ENCODE measurements at places on chromosomes 2 and 18. TPM values are rescaled to one million over a fixed set of nuclear protein-coding genes. Genes with fewer than 3 reads are reported as not detected.

Gene CTLA4
- 14.7 TPM for total RNA-seq

Gene SKOR2
- not detected for total RNA-seq

GRCh38 chr2:219643788-219644398, 16.5 kb downstream of the SLC4A3 start:
- no peak for DNase-seq

DNA sequence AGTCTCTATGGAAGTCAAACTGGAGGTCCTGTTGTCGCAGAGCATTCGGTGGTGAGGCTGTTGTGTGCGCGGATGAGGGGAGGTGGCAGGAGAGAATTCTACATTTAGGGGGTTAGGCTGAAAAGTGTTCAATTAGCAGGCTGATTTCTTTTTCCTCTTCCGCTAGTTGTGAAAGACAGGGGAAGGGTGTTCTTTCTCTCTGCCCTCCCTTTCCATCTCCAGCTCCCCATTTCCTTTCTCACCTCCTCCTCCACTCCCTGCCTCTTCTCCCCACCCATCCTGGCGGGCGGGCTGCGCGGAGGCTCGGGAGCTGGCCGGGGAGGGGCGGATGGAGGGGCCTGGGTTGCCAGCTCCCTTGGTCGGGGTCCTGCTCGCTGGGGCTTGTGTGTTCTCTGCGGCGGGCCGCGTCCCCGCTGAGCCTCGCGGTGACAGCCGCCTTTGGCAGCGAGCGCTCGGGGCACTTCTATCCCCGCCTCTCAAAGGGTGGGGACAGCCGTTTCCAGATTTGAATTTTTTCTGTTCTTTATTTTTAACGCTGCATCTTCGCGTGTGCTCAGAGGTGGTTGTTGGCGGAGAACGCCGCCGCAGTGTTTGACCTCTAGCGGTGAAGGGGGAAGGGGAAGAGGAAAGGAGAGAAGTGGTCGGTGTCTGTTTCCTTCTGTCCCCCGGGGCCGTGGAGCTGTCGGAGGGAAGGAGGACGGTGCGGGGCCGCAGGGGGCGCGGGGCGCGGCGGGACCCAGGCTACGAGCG, 3.6 kb downstream of the SOX11 start:
- DNase-seq, result no peak

Gene GKN2
- not detected for total RNA-seq

GRCh38 chr2:210198326-210198725, 26.9 kb downstream of the ACADL start:
- DNase-seq, result no peak

DNA sequence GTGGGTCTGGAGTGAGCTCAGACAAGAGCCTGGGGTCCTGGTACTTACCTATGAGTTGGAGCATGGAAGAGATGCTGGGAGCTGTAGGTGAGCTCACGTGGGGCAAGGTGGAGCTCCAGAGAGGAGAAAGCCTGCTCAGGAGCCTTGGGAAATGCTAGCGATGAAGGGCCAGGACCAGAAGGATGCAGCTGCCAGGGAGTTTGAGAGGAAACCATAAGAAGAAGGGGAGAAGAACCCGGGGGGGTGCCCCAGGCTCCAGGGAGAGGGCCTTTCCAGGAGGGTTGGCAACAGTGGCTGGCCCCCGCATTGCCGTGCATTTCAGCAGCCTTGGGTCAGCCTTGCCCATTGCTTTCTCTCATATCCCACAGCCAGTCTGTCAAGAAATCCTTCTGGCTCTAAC, 268.7 kb downstream of the GLI2 start:
- no peak for DNase-seq

Gene SLC8A1
- 0.09 TPM for total RNA-seq

Gene CCDC150
- 1.5 TPM for total RNA-seq

Gene CYTIP
- total RNA-seq, result 273 TPM

DNA sequence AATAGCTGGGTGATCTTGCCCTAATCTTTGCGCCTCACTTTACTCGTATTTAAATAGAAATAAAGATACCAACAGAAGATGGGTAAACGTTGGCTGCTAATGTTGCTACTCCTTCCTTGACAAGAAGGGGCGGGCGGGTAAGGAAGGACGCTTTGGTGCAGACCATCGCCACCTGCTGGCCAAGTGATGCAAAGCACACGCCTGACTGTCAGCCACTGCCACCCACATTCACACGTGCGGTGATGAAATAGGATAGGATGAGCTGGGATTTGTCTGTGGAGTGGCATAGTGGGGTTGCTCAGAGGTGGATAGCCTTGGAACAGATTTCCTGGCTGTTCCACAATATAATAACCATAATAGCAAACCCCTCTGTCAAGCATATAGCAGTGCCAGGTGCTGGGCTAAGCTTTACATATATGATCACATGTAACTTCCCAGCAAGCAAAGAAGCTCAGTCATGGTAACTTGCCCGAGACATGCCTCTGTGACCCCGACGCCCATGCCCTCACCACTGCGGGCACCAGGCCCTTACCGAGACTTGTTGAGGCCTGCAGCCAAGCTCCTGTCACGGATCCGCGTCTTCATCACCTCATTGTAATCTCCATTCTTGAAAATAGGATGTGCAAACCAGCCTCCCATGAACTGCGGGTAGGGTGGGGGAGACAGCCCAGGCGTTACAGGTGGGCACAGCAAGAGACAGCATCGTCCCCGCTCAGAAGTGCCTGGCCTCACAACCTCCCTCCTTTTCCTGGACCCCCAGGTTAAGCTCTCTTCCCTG, 39.3 kb downstream of the LCT start:
- peak; percentile 75 for DNase-seq

Gene LIPG
- total RNA-seq, result 0.76 TPM

Gene RTP5
- 1.4 TPM for total RNA-seq

DNA sequence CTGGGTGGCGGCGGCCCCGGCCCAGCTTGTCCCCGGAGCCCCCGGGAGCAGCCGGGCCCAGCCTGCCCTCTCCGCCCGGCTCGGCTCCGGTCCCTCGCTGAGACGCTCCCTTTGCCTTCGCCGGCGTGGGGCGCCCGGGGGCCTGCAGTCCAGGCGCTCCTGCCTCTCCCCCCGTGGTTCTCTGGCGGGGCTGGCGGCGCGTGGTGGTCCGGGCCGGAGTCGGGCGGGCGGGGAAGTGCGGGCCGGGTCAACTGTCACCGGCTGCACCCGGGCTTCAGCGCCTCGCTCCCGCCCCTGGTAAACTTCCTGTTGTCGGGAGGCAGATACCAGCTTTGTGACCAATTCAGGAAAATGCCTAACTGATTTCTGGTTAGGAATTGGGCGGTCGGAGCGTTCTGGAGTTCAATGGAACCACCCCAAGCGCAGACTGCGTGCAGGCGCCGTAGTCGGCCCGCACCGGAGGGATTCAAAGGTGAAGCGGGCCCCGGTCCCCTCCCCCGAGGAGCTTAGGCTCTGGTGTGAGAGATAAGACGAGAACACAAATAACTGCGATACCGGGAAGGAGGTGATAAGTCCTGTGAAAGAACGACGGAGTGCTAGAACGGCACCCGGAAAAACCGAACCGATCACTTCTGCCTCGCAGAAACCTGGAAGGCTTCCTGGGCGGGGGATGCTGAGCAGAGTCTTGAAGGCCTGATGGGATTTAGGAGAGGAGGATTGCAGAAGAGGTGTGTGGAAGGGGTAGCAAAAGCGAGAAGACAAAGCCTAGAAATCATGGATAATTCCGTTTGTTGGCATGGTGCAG, 891 bp downstream of the CAB39 start:
- DNase-seq, result peak; percentile 32

DNA sequence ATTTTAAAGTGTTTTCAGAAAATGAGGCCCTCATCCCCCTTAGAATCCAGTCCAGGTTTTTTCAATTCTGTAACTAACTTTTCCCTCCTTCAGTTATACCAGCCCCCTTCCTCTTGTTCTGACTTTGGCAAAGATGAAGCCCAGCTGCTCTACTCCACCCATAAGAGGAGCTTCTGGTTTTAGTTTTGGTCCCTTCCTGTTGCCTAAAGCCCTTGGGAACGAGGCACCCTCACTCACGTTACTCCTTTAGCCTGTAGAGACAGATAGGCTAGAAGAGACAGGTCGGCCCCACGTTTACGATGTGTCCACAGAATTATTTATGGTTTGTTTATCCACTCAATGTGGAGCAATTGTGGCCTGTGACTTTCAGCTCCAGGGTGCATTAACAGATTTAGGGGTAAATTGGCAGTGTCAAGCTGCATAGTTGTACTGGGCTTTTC, 454.2 kb upstream of the TNP1 start:
- DNase-seq, result no peak

Gene CNDP1
- not detected for total RNA-seq

DNA sequence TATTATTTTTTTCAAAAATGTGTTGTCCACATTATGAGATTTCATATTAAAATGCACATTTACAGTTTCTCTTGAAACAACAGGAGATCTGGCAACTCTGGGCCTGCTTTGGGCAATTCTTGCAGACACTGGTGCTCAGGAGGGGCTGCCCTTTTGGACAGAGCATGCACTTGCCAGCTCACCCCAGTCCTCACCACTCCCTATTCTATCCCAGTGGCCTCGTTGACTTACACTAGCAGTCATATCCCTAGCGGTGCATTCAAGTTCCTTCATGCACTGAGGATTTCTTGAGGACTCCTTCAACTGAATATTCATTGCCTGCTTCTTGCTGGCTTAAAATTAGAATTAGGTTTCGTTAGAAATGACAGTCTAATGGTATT, 87.9 kb upstream of the FHL2 start:
- DNase-seq, result no peak

Data from T-cell (primary cell).